ENCODE measurements at places on chromosomes 5 and 9. TPM values are rescaled to one million over a fixed set of nuclear protein-coding genes. Genes with fewer than 3 reads are reported as not detected.

DNA sequence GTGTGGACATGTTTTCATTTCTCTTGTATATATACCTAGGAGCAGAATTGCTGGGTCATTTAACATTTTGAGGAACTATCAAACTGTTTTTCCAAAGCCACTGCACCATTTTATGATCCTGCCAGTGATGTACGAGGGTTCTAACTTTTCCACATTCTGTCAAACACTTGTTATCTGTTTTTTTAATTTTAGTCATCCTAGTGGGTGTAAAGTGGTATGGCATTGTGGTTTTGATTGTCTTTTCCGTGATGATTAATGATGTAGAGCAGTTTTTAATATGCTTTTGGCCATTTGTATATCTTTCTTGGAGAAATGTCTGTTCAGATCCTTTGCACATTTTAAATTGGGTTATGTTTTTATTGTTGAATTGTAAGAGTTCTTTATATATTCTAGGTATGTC lies 107.0 kb downstream of the MELK start:
- no peak for DNase-seq
- no peaks in the 10 kb centered on the region for H3K27me3 ChIP-seq
- peaks cover 11% of the 10 kb centered on the region for H3K4me1 ChIP-seq

- H3K4me3 ChIP-seq: no peak overlapping the region
- DNase-seq: no peak
- no peak overlapping the region for H3K27ac ChIP-seq
- no peaks in the 10 kb centered on the region for H3K36me3 ChIP-seq
- H3K4me1 ChIP-seq: no peaks in the 10 kb centered on the region
- H3K27me3 ChIP-seq: no peaks in the 10 kb centered on the region
Measured at GRCh38 chr9:111102793-111103464, 64.7 kb upstream of the LPAR1 start.

- no peak overlapping the region for H3K27ac ChIP-seq
- no peaks in the 10 kb centered on the region for H3K27me3 ChIP-seq
- no peaks in the 10 kb centered on the region for H3K36me3 ChIP-seq
- no peak overlapping the region for H3K4me3 ChIP-seq
- no peaks in the 10 kb centered on the region for H3K4me1 ChIP-seq
- DNase-seq: no peak
Measured at GRCh38 chr5:178273665-178274541, 41.3 kb upstream of the PHYKPL start.

- DNase-seq: no peak
- no peaks in the 10 kb centered on the region for H3K27me3 ChIP-seq
- H3K4me1 ChIP-seq: no peaks in the 10 kb centered on the region
- no peaks in the 10 kb centered on the region for H3K36me3 ChIP-seq
- H3K27ac ChIP-seq: no peak overlapping the region
Measured at GRCh38 chr5:158286827-158287226, 427.9 kb upstream of the CLINT1 start.

DNA sequence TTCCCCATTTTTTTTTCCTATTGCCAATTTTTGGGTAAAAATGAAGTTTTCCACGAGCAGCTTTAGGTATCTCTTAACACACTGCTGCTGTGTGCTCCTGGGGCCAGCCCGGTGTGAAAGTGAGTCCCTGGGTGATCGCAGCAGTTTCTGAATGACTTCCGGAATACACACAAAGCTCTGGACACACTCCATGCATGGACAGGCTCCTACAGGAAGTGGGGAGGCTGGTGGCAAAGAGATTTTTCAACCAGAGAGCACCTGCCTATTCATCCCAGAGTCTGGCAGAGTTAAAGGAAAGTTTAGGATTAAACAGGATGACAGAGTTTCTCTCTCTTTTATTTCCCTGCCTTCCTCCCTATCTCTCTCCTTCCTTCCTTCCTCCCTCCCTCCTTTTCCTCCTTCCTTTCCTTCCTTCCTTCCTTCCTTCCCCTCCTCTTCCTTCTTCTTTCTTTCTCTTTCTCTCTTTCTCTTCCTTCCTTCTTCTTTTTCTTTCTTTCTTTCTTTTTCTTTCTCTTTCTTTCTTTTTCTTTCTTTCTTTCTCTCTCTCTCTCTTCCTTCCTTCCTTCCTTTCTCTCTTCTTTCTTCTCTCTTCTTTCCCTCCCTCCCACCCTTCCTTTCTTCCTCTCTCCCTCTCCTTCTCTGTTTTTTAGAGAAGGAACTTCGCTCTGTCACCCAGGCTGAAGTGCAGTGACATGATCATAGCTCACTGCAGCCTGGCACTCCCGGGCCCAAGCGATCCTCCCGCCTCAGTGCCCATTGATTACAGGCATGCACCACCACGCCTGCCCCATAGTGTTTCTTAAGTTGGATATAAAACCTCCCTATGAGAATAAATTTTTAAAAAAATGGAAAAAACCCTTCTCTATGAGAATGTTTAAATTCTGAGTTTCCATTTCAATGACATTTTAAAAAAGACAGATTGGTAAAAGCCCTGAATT lies 38.7 kb upstream of the UBTD2 start:
- no peaks in the 10 kb centered on the region for H3K27me3 ChIP-seq
- no peak overlapping the region for H3K4me3 ChIP-seq
- no peaks in the 10 kb centered on the region for H3K36me3 ChIP-seq
- H3K27ac ChIP-seq: no peak overlapping the region
- no peaks in the 10 kb centered on the region for H3K4me1 ChIP-seq
- no peak for DNase-seq

- peak overlapping the region; percentile 50 for H3K4me3 ChIP-seq
- H3K4me1 ChIP-seq: peaks cover 68% of the 10 kb centered on the region
- DNase-seq: peak; percentile 79
Measured at GRCh38 chr5:151097820-151098767, 17.3 kb upstream of the TNIP1 start.

GRCh38 chr5:7976411-7977190 lies 107.7 kb downstream of the MTRR start:
- no peak for DNase-seq
- no peak overlapping the region for H3K4me3 ChIP-seq
- no peaks in the 10 kb centered on the region for H3K27me3 ChIP-seq
- H3K36me3 ChIP-seq: no peaks in the 10 kb centered on the region

DNA sequence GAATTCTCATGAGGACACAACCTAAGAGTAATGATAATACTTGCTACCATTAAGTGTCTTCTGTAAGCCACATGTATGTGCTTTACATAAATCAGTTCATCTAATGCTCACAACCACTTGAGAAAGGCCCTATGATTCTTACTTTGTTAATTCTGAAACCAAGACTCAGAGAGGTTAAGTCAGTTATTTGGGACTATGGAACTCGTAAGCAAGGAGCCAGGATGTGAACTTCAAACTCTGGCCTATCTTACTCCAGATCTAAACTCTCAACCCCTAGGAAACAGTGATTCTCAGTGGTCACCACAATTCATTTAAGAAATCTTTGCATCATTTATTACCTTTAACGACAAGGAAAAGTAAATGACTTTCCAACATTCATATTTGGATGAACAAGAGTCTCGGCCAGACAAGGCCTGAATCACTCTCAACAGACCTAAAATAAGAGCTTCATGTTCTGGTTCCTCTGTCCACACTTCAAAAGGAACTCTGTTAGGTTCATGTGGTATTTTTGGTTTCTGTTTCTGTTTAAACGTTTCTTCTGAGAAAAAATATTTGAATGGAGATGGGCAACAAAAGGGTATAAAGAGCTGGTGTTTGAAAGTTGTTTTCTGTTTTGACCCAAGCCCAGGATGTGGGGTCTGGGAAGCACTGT lies 104.8 kb downstream of the LPAR1 start:
- no peaks in the 10 kb centered on the region for H3K36me3 ChIP-seq
- H3K27me3 ChIP-seq: no peaks in the 10 kb centered on the region
- H3K27ac ChIP-seq: no peak overlapping the region
- no peak for DNase-seq
- peaks cover 2% of the 10 kb centered on the region for H3K4me1 ChIP-seq

DNA sequence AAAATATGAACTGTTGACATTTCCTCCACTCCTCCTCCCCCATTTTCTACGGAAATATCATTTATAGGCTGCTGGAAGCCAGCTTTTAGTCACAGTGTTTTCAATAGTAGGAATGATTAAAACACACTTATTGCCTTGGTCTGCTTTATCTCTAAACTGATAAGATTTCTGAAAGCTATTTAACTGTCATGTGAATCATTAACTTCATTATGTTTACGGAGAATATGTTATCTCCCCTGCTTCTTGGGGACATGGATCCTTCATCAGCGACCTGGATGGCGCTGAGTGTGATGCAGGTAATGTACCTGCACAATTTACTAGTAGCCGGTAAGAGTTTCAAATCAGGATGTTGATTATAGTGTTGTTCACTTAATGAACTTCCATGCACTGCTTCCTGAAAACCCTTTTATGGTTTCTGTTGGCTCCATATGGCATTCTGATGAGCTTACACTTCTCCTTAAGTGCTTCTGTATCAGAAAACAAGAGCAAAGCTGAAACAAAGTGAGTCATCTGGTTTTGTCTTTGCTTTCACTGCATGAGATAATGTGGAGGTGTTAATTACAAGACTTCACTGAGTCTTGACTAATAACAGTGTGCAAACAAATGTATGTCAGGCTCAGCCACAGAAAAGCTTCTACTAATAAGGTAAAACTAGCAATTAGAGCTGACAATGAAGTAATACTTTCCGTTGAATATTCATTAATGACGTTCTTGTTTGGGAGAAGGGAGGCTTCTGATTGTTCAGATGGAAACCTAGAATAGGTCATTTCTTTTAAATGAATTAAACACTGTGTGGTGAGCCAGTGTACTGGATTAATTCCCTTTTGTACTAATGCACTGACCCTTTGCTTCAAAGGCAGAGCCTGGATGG lies 162.4 kb upstream of the ZNF608 start:
- H3K4me1 ChIP-seq: peaks cover 3% of the 10 kb centered on the region
- H3K27ac ChIP-seq: peak overlapping the region; percentile 18
- no peaks in the 10 kb centered on the region for H3K36me3 ChIP-seq
- no peak overlapping the region for H3K4me3 ChIP-seq
- no peak for DNase-seq

DNA sequence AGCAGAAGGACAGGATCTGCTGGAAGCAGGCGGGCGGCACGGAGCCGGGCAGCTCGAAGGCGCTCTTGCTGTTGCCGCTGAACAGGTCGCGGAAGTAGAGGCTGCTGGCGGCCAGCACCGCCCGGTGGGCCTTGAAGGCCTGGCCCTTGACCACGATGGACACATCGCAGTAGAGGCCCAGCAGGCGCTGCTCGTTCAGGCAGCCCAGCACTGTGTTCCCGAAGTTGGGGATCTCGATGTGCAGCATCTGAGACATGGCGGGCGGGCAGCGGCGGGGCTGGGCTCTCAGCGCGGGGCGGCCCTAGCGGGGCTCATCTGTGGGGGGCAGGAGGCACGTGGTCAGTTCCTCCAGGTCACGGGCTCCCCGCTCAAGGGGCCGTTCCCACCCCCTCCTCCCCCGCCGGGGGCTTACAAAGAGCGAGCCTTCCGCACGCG lies 44.8 kb downstream of the NACC2 start:
- DNase-seq: no peak
- H3K27ac ChIP-seq: no peak overlapping the region

- no peak for DNase-seq
- H3K4me1 ChIP-seq: peaks cover 7% of the 10 kb centered on the region
- no peak overlapping the region for H3K27ac ChIP-seq
- H3K36me3 ChIP-seq: no peaks in the 10 kb centered on the region
Measured at GRCh38 chr9:21565155-21565554, 83.0 kb upstream of the IFNE start.

- no peak overlapping the region for H3K27ac ChIP-seq
- no peak for DNase-seq
- peaks cover 6% of the 10 kb centered on the region for H3K4me1 ChIP-seq
- no peak overlapping the region for H3K4me3 ChIP-seq
Measured at GRCh38 chr5:77322406-77322805, 111.9 kb downstream of the PDE8B start.

Gene HDHD3
- 17.8 TPM for total RNA-seq

Gene KCNMB1
- not detected for total RNA-seq

Gene CRHBP
- total RNA-seq: 0.23 TPM

Gene DAB2
- total RNA-seq: not detected

Gene TTLL11
- total RNA-seq: 2.8 TPM

Gene GDF9
- total RNA-seq: 0.30 TPM
